Urothelium cell line (cell line): ENCODE measurements at places on chromosomes 2 and 18.

DNA sequence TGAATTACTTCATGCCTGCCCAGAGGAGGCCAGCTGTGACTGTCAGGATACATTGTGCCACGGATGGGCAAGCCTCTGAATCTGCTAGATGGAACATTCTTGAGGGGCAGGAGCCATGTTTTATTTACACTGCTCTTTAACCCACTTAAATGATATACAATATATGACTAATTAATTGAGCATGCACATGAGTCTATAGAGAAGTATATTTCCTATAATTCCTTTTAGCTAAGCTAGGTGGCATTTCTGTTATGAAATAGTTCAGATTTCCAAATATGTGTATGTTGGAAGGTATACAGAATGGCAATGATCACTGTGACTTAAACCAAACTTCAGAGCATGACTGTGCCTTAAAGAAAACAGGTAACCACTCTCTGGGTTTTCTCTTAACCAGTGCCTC is 131.7 kb downstream of the RAB3GAP1 start:
- no peak for DNase-seq

DNA sequence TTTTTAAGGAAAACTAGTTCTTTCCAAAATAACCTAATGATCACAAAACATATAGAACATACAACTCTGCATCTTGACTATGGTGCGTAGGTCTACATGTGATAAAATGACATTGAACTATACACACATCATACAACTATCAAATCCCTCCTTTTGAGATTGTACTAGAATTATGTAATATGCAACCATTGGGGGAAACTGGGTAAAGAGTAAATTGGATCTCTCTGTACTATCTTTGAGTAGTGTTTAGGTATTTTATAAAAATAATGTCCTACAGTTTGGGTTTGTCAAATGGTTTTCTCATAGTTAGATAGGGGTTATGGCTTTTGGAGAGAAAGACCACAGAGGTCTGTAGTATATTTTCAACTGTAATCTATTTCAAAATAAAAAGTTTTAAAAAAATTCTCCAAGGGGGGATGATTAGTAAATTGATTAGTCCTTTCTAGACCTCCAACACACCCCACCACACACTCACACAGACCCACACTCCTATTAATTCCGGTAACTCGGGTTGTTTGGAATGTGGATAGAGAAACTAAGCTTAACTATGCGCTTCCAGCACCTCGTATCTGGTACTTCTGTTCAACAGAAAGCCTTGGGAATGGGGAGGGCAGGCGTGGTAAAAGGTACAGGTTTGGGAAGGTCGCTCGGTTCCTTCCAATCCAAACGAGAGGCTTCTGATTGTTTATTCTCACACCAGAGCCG is 695 bp upstream of the BIRC6 start:
- no peak for DNase-seq

DNA sequence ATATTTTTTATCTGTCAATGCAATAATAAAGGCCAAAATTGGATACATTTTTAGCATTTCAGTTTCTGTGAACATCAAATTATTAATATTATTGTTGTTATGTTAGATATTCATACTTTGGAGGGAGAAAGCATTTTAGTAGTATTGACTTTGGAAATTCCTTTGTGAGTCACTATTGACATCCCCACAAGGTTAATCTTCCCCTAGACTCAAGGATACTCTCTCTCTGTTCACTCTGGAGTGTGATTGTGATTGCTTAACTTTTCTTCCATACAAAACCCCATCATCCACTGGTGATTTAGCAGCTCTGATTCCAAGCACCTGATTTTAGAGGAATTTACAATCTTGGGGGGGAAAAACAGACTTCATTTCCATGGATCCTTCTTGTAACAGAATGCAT is 352.0 kb downstream of the THSD7B start:
- DNase-seq: no peak

- DNase-seq: no peak
These were observed 550.6 kb downstream of the DSC3 start for GRCh38 chr18:30491815-30492551.

DNA sequence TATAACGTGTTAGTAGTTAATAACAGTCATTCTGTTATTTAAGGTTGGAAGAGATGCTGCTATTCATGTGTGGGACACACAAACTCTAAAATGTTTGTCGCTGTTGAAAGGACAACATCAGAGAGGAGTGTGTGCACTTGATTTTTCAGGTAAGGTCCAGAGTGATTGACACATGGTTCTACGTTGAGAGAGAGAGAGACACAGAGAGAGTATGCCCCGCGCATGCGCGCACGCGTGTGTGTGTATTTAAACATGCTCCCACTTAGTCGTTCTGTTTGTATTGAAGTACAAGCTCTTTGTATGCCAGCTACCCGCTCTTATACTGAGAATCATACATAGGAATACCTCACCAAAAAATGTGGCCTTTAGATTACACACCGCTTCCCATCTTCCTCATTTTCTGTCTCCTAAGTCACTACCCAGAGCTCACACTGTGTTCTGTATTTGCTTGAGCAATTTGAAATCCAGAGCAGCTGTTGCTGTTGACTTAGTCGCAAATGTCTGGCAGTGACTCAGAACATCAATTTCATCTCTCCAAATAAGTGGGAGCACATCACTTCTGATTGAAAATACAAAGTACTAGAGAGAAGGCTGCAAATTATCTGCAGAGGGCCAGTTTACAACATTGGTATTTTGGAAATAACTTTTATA is 148.1 kb downstream of the EML6 start:
- no peak for DNase-seq

GRCh38 chr2:105294844-105295481 is 34.6 kb downstream of the TGFBRAP1 start:
- peak; percentile 74 for DNase-seq
